ENCODE measurements at places on chromosomes 4 and X. TPM values are rescaled to one million over a fixed set of nuclear protein-coding genes. Genes with fewer than 3 reads are reported as not detected.
A peak's percentile ranks its signal among the peaks of the same experiment; 100 is the strongest.

- DNase-seq, result no peak
Observed at GRCh38 chrX:128294198-128294597, 242.0 kb upstream of the ACTRT1 start.

DNA sequence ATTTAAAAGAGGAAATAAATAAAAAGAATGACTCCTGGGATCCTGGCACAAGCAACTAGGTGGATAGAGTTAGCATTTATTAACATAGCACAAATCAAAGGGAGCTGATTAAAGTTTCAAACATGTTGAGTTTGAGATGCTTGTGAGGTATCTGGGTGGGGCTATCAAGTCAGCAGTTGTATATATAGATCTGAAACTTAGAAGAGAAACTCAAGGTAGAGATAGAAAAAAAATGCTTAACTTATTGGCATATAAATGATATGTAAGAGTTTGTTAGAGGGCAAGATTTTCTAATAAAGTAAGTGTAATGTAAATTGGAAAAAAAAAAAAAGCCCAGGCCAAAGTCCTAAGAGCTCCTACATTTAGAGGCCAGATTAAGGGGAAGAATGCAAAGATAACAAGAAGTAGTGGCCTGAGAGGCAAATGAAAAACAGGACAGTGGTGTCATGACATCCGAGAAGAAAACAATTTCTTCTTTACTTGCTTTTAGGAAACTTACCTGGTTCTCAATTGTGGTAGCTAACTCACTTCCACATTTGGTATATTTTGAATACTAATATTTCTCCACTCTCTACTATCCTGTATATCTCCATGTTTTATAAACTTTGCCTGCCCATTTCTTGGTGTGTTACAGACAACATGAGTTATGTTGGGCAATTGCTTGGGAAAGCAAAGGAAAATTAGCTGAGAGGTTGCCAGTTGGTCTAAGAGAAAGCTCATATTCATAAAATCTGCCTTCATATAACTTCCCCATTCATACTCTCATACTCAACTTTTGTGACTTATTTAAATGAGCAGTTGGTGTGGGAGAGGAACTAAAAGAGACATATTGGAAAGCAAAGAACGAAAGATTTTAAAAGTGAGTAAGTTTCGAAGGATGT lies 169.2 kb downstream of the PARM1 start:
- DNase-seq, result no peak

Gene CENPVL2
- 0.34 TPM for total RNA-seq

DNA sequence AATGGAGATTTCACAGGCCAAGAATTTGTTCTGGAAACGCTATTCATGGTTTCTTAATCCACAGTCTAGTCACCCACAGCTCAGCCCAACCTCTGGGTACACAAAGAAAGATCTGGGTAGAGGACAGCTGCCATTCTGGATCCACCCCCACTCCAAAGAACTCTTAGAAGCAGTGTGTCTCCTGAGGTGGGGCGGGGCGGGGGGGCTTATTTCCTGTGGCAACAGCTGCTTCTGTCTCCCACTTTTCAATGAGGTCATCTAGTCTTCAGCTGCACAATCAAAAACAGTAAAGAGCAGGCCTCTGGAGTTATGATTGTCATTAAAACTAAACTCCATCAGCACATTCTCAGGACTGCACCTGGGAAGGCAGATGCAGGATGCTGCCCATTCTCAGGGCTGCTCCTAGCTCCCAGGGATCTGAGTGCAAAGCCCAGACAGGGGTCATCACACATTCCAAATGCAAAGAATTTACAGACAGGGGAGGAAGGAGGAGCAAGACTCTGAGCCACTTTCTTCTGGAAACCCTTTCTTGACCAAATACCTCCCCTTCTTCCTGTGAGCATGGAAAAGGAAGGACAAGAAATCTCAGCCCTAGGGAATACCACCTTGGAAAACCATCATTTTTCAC lies 207.3 kb downstream of the HS6ST2 start:
- DNase-seq, result no peak

DNA sequence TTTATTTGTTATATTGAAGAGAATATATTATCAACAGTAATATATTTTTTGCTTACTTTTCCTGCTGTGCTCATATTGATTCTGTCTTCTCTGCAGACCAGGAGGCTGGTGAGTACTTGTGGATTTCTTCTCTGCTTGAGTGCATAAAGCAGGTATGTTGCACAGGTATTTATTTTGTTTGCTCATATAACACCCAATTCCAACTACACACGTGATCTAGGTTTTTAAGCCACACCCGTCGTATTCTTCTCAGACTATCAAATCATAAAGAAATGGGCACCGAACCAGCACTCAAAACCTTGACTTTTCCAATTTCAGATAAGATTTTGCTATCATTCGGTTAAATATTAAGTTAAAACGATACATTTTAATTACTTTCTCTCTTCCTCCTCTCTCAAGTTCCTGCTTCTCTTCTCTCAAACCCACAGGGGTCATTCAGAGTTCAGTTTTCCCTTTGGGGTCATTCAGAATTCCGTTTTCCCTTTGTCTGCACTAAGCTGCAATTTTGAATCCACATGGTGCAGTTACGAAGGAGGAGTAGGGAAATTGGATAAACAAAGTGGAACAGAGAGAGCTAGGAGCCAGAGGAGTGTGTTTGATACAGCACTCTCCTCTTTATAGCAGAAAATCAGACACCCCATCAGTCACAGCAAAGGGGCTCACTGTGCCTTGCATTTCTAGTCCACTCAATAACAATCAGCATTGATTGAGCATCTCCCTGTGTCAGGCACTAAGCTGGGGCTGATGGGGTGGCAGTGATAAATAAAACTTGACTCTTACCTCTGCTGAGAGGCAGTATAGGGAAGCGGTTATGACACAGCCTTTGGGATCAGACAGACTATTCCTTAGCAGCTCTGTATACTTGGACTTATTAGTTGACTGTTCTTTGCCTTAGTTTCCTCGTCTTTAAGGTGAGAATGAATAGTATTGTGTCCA lies at the start of gene ADH1C:
ADH1C (minus strand) TSS at position 145 of the 936 bp plus-strand sequence; CDS start at position 74, 71 bp downstream.
- DNase-seq, result no peak

- DNase-seq, result no peak
Observed at GRCh38 chrX:70436343-70436742, 8.3 kb upstream of the DLG3 start.

Gene CT45A3
- 28.3 TPM for total RNA-seq

GRCh38 chr4:184099000-184099399 lies 118.7 kb downstream of the ENPP6 start:
- no peak for DNase-seq

Gene FGG
- not detected for total RNA-seq

DNA sequence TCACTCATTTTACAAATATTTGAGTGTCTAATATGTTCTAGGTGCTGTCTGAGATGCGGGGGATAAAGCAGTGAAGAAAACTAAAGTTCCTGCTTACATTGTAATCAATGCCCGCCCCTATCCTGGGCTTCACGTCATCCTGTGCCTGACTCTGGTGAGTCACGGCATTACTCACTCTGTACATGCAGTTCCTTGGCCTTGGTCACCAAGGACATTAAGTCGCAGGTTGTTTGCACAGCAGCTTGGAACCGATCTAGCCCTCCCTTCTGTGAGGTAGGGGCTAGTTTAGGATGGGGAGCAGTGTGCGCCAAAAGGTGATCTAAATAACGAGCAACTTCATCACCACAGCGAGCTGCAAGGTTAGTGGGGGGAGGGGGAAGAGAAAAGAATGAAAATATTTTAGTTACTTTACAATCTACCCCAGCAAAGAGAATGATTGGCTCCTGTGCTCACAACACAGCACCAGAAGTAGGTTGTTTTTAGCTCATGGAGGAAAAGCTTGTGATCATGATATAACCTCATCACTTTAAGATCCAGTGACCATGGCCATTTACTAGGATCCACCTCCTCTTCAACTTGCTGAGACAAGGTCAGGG lies 48.0 kb upstream of the HDAC8 start:
- DNase-seq, result peak; percentile 85

DNA sequence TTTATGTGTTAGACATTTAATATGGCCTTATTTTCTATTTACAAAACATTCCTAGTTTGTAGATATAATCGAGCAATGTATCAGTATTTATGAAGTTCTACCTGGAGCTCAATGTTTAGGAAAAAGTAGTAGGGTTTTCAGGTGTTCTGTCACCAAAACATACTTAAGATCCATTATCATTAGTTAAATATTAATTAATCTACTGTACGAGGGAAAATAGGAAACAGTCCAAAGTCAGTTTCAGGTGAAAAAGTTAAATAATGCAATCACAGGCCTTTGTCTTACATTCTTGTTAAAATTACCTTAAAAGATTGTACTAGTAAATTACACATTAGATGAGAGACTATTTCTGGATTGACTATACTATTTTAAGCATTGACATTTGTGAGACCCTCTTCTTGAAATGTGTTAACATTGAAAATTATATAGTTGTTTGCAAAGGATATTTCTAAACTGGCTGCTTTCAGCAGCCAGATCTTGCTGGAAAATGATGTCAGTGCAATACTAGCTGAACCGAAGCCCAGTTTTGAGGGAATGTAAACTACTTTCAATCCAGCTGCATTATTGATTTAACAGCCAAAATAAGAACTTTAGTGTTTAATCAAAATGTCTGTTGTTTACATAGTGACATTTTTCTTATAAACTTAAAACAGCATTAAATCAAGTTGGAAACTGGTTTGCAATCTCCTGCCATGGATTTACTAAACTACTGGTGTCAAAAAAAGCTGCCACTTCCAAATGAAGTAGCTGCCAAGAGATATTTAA lies 19.3 kb downstream of the GUCY1B1 start:
- no peak for DNase-seq

Gene MAGEA3
- 116 TPM for total RNA-seq

- no peak for DNase-seq
Observed at GRCh38 chrX:63506320-63506719, 155.2 kb upstream of the SPIN4 start.

Gene CCSER1
- total RNA-seq, result 0.80 TPM

Gene ZNF157
- 0.06 TPM for total RNA-seq

Gene NXF2B
- total RNA-seq, result 1.9 TPM

DNA sequence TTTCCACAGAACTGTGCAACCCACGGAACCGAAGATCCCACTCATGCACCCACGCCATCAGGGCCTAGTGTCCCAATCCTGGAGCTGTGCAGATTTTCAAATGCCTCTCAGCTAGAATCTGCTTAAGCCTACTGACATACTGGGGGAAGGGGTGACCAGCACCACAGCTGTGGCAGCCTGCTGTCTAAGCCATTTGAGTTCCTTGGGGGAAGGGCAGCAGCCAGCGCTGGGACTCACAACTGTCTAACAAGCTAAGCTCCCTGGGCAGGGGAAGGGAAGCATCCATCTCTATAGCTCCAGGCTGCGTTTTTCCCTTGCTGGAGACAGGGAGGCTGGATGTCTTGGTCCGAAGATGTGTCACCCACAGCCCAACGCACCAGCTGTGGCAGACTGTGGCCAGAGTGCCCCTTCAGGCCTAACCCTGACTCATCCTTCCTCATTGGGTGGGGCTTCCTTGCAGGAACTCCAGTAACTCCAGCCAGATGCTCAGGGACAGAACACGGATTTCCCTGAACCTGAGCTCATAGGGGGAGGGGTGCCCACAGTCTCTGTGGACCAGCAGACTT lies 194.8 kb downstream of the CHRDL1 start:
- DNase-seq, result peak; percentile 1

Gene GYPB
- total RNA-seq, result not detected

Gene NLRP2B
- total RNA-seq, result not detected

DNA sequence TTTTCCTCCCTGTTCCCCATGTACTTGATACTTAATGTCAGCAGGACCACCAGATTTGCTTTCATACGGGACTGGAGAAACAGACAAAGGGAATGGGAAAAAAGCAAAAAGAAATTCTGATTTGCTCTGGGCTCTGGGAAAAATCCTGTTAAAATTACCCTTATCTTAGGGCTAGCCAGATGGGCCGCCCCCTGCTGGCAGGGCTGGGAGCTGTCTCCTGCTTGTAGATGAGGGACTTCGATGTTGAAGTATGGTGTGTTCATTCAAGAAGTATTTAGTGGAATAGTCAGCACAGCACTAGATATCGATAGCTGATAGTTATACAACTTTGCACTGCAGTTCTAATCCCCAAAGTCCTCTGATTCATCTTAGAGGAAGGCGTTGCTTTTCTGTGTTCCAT lies 45.8 kb downstream of the BCORL1 start:
- DNase-seq, result peak; percentile 18

Gene CTAG1A
- not detected for total RNA-seq

Gene PRAF2
- total RNA-seq, result 3.4 TPM

GRCh38 chr4:69760455-69760854 lies at the start of gene SULT1B1:
TSS of gene SULT1B1 (minus strand) at chr4:69760620. CDS start at chr4:69755217, 5,403 bp downstream.
- DNase-seq, result peak; percentile 2

Gene CFAP47
- total RNA-seq, result 0.06 TPM

- DNase-seq, result peak; percentile 7
Observed at GRCh38 chrX:11787564-11787963, 29.5 kb downstream of the MSL3 start.

DNA sequence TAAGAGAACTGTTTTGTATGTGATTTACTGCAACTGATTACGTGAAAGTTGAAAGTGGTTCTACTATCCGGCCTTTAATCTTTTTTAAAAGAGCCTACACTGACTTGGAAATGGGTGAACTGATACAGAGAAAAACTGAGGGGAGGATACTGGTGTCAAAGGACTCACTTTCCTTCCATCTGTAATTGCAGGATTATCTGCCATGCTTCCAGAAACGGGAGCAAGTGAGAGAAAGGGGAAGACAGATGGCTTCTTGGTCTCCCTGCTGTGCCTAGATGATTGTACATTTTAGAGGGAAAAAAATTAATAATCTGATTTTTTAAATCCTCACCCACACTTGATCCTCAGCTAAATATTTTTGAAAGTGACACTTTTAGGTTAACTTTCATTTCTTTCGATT lies 88.3 kb upstream of the GRID2 start:
- no peak for DNase-seq

Gene SULT1E1
- 1.3 TPM for total RNA-seq

Gene RIBC1
- total RNA-seq, result 0.27 TPM

DNA sequence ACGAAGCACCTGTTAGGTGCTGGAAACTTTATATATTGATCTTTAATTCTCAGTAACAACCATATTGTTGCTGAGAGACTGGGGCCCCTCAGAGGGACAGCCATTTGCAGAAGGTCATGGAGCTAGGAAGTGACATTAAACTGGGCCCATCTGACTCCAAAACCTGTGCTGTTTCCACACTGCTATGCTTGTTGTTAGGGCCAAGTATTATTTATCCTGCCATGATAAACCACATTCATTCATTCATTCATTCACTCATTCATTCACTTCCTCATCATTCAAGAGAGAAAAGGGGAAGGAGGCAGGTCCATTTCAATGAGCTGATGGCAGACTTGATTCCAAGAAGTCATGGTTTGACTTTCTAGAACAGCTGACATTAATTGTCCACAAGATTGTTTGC lies 237.4 kb downstream of the STIM2 start:
- no peak for DNase-seq

Gene BMX
- 0.06 TPM for total RNA-seq
